ENCODE measurements at places on chromosomes 16 and 17.

DNA sequence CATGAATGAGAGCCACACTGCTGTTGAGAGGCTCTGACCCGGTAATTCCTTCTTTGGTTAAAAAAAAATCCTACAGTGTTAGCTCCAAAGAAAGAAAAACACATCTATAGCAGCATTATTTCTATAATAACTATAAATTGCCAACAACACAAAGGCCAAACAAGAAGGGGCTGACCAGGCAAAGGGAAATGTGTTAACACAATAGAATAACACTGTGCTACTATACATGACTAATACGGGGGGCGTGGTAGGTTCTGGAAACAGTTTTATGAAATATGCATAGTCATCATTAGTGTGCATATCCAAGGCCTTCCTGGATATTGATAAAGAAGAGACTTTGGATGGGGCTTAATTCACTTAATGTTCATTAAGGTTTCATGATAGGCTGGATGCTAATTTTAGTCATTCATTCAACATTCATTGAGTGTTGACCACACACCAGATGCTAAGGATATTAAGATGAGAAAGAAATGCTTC, 50.0 kb upstream of the CCL1 start:
- DNase-seq = no peak

DNA sequence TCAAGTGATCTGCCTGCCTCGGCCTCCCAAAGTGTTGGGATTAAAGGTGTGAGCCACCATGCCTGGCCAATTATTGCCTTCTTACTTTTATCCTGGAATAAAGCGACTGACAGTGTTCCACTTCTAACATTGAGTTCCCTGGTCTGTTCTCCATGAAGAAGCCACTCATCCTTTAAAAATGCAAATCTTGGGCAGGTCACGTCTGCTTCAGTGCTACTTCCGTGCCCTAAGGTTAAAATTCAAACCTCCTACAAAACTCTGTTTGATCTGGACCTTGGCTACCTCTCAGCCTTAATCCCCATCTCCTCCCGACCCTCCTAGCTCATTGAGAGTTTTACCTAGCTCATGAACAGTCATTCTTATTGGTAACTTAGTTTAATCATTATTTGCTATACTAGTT, 9.6 kb upstream of the SHISA9 start:
- no peak for DNase-seq

- no peak for DNase-seq
Measured at GRCh38 chr16:49455181-49455990, 81.8 kb downstream of the C16orf78 start.

- no peak for DNase-seq
Measured at GRCh38 chr16:15616475-15617165, 26.3 kb downstream of the MARF1 start.
